ENCODE measurements at places on chromosomes 5 and 9.

DNA sequence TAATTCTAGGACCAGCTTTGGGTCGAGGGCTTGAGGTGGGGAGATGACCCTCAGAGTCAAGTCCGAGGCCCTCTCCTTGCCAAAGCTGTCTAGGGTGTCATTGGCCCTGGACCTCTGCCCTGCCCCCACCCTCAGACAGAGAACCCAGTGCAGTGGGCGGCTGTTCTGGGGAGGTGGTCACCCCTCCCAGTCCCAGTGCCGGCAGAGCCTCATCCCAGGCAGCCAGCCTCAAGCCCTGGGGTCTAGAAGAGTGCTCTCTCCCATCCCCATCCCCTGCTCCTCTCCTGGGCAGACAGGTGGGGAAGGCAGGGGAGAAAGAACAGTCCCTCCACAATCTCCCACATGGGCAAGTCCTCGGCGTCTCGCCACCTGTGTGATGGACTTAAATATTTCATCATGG lies 7.0 kb downstream of the NTNG2 start:
- no peak for DNase-seq

GRCh38 chr5:38453506-38453905 lies 102.9 kb downstream of the LIFR start:
- no peak for DNase-seq

- no peak for DNase-seq
Observed at GRCh38 chr9:106403081-106403480, 459.9 kb upstream of the ZNF462 start.

DNA sequence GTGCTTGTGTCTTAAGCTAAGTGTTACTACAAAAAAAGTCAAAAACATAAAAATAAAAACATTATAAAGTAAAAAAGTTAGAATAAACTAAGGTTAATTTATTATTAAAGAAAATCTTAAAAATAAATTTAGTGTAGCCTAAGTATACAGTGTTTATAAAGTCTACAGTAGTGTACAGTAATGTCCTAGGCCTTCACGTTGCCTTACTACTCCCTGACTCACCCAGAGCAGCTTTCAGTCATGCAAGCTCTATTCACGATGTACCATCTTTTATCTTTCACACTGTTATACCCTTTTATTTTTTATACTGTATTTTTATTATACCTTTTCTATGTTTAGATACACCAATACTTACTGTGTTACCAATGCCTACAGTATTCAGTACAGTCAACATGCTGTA lies 288.1 kb downstream of the HCN1 start:
- DNase-seq: no peak

GRCh38 chr5:81010336-81011169 lies 50.4 kb downstream of the RASGRF2 start:
- no peak for DNase-seq

DNA sequence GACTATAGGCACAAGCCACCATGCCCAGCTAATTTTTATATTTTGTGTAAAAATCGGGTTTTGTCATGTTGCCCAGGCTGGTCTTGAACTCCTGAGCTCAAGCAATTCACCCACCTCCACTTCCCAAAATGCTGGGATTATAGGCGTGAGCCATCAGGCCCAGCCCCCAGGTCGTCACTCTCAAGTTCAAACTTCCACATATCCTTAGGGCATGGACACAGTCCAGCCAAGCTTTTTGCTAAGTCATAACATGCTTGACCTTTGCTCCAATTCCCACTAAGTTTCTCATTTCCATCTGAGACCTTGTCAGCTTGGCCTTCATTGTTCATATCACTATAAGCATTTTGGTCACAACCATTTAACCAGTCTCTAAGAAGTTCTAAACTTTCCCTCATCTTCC lies 43.9 kb upstream of the ARAP3 start:
- no peak for DNase-seq

- no peak for DNase-seq
Observed at GRCh38 chr5:111582993-111583601, 70.8 kb upstream of the STARD4 start.

- DNase-seq: no peak
Observed at GRCh38 chr5:71834601-71835000, 115.5 kb downstream of the CARTPT start.

DNA sequence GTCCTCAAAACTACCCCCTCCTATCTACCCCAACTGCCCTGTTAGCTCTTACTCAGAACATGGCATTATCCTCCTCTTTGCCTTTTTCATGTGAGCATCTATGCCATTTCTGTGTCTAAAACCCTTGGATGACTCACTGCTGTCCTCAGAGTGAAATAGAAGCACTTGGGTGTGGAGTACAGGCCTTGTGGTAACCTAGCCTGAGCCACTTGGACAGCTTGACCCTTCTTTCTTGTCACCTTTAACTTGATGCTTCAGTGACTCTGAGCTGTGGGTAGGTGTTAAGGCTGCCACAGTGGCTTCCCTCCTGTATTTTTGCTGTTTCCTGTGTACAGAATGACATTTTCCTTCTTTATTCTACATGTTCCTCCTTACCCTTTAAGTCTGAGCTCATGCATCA lies 391.4 kb downstream of the SH3GL2 start:
- DNase-seq: no peak

GRCh38 chr5:56056875-56057274 lies 62.1 kb upstream of the IL6ST start:
- DNase-seq: no peak

GRCh38 chr5:55691265-55692105 lies 20.6 kb downstream of the SLC38A9 start:
- DNase-seq: no peak

GRCh38 chr9:127700594-127701255 lies 6.1 kb upstream of the CFAP157 start:
- no peak for DNase-seq

DNA sequence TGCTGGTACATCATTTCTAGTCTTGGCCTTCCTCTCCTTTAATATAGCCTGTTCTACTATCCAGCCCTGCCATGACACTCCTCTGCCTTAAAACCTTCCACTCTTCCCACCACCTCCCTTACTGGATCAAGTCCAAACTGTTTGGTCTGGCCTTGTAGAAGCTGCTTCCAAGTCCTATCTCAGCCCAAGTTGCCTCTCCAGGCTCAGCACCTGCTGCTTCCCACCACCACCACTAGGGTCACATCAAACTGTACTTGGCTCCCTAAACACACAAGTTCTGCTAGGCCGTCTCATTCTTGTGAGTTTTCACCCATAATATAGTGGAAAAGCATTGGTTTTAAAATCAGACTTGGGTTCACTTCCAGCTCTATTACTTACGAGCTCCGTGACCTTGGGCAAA lies 1.4 kb downstream of the NDUFA8 start:
- peak; percentile 11 for DNase-seq

DNA sequence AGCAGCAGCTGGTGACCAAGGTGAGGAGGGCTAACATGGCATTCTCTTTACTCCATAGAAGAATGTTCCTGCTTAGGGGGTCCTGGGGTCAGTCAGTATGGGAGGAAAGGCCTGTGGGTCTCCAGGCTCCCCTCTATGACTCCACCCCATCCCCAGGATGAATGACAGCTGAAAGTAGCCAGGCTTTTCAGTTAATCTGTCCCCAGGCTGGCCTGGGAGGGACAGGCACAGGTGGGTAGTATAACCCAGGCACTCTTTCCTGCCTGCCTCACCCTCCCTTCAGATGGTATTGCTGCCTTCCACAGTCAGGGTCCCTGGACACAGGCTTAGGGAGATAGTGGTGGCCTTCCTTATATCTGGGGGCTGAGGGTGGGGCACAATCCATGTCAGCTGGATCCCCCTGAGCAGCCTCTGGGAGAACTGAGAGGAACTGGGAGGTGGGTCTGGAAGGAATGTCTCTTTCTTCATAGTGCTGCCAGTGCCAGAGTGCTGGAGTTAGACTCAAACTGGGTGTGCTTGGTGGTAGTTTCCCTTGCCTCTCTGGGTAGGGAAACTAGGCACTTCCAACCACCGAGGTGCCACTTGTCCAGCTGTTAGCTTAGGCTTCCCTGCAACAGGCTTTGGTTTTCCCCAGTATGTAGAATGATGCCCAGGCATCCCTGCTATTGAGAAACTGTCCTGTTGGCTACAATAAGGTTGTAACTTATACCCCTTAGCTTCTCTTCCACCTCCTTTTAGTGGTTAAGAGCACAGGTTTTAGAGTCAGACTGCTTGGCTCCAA lies 27.8 kb downstream of the LARP1 start:
- no peak for DNase-seq

GRCh38 chr5:74530326-74531050 lies 110.0 kb downstream of the ENC1 start:
- no peak for DNase-seq

- DNase-seq: no peak
Observed at GRCh38 chr5:171713152-171713551, 72.5 kb upstream of the SMIM23 start.

DNA sequence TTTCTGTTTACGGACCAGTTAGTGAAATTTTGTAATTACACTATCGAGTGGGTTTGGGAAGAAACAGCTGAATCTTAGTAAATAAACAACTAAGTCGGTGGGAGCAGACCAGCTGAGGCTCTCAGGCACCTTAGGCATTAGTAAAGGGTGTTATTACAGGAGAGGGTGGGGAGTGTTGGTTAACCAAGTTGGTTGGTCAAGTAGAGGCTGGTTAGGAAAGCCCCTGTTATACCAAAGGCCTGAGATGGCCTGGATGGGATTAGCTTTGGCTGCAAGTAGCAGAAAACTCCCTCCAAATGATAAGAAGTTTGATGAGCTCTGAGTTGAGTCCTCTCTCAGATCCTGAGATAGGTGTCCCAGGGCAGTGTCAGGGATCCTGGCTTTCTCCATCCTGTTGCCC lies 81.3 kb downstream of the PPARGC1B start:
- DNase-seq: no peak

DNA sequence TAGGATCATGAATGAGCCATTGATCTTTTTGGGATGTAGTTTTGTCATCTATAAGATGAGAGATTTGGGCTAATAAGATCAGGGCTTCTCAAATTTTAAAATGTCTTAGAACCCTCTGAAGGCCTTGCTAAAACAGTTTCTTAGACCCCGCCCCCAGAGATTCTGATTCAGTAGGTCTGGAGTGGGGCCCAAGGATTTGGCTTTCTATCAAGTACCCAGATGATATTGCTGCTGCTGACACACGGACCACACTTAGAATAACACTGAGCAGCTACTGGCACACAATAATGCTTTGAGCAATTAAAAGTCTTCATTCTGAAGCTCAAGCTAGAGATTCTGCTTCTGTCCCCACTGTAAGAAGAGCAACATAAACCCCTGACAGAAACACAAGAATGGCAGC lies 216.7 kb downstream of the SMARCA2 start:
- no peak for DNase-seq

DNA sequence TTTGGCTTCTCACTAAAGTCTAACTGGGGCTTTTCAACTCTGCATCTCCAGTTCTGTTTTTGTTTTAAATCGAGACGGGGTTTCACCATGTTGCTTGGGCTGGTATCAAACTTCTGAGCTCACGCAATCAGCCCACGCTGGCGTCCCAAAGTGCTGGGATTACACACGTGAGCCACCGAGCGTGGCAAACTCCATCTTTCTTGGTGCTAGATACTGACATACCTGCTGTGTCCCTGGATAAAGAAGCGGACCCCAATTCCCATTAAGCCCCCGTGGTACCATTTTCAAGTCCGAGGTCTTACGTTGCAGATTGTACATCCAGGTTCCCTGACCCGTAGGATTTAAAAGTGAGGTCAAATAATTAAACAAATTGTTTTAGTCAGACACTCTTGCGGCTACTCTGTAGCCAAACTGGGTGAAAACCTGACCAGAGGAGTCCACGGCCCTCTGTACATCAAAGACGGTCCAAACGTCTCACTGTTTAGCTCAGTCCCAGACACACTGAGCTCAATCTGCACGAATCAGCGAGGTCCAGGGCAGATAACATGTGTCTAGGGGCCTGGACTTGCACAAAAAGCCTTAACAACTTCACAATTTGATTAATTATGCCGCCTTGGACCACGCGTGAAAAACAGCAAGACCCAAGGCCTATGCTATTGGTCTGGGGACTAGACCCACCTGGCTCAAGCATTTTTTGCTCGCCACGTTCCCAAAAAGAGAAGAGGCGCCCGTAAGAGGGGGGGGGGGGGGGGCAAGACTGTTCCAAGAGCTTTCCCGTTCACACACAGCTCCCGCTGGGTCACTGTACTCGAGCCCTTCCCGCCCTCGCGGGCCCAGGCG lies 727 bp upstream of the DNAJA1 start:
- no peak for DNase-seq

DNA sequence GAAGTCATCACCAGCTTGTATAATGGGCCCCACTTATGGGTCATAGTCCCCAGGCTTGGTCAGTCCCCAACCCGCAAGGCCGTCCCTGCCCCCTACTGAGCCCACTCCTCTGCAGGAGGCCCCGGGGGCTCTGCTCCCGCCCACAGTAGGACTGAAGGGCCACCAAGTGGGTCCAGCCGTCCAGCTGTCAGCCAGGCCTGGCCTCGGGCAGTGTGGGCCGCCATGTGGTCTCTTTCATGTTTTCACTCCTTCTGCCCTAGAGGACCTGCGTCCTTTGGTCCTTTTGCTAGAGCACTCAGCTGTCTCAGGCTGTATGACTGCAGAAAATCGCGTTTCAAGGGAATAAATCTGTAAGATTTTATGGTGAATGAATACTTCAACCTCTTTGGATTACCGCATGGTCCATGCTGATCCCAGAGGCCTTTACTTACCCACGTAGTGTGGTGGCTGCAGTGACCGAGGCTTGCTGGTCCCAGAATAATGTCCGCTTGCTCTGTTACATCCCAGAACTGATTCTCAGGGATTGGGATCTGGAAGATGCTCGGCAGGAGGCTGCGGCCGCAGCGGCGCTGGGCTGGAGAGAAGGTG lies 105.7 kb upstream of the FAM120A start:
- no peak for DNase-seq

DNA sequence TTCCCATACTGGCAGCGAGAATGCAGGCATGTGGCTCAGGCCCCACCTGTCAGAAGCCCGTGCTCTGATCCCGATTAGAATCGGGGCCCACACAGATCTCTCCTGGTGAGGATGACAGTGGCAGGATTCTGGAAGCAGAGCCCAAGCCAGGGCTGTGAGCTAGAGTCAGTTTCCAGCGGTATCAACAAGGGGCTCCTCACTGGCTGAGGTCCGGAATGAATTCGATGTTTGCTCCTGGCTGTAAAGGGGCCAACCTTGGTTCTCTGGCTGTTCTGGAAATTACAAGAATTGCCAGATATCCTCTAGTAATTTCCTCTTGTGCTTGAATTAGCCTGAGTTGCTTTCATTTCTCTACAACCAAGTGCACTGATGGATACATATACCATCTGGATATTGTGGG lies 129.1 kb upstream of the SPRY4 start:
- no peak for DNase-seq

DNA sequence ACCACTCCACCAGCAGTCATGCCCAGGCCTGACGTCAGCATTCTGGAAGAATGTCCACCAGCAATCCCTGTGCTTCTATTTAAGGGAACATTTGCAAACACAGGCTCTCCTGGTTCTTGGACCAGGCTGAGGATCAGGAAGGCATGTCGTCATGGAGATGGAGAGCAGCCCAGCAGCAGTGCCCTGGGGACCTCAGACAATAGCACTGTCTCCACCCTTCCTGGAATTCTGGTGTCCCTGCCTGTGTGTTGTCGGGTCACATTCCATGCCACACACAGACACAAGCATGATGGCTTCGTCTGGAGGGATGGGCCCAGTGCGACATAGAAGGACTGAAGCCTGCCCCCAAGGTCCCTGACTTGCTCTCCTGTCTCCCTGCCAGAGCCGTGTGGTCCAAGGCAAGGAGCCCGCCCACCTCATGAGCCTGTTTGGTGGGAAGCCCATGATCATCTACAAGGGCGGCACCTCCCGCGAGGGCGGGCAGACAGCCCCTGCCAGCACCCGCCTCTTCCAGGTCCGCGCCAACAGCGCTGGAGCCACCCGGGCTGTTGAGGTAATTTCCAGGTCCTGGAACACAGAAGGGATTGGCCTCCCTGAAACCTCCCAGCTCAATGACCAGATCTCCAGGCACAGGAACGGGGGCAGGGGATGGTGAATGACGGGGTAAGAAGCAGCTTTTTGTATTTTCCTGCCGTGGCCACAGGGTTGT lies 43.8 kb downstream of the STOM start:
- no peak for DNase-seq

- DNase-seq: no peak
Observed at GRCh38 chr9:83965350-83966208, 14.4 kb downstream of the HNRNPK start.

Data from T-helper 17 cell (primary cell).